ENCODE measurements at places on chromosomes 12 and 14.

GRCh38 chr14:68730811-68731425 is 61.9 kb downstream of the ZFP36L1 start:
- DNase-seq, result no peak

- no peak for DNase-seq
These were observed 9.0 kb downstream of the RCOR1 start for GRCh38 chr14:102601378-102601925.

DNA sequence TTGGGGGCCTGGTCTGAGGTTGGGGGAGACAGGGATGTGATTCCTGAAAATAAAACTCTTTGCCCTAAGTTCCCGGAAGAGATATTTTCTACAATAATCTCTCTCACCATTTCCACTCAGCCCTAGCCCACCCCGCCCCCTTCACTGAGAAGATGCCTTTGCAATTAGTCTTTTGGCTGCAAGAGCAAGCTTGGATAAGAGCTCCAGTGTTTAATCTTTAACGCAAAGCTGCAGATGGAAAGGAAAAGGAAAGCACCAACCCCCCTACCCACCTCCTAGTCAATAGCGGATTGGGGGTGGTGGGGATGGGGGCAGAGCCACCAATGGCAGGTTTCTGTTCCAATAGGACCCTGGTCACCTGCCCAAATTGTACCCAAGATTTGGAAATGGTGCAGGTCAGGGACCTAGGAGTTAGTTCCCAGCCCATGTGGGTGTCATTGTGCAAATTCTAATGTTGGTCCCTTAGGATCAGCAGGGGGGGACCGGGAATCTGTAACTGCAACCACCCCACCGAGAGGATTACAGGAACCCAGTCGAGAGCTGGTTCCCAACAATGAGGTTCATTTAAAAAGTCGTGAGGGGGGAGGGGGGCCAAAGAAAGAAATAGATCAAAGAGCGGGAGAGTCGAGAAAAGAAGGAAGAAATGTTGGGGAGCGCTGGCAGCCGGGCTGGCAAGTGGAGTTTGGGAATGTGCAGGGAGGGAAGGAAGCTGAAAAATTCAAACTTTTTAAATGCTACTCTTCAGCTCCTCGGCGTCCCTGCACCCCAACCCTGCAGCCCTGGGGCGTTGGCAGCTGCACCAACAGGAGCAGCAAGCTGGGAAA is 1.6 kb downstream of the ZFP36L1 start:
- DNase-seq, result no peak

GRCh38 chr14:104894331-104895206 is 29.5 kb downstream of the CEP170B start:
- no peak for DNase-seq

DNA sequence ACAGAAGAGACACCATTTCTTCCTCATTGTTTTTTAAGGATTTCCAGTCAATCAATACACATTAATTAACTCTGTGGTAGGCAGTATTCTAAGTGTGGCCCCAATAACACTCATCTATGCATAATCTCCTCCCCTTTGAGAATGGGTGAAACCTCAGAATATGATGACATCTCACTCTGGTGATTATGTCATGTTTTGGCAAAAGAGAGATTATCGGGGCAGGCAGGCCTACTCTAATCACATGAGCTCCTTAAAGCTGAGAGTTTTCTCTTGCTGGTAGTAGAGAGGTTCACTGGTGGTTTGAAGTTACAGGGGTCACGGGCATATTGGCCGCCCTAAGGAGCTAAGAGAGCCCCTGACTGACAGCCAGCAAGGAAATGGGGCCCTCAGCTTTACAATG is 7.1 kb upstream of the LGMN start:
- no peak for DNase-seq

DNA sequence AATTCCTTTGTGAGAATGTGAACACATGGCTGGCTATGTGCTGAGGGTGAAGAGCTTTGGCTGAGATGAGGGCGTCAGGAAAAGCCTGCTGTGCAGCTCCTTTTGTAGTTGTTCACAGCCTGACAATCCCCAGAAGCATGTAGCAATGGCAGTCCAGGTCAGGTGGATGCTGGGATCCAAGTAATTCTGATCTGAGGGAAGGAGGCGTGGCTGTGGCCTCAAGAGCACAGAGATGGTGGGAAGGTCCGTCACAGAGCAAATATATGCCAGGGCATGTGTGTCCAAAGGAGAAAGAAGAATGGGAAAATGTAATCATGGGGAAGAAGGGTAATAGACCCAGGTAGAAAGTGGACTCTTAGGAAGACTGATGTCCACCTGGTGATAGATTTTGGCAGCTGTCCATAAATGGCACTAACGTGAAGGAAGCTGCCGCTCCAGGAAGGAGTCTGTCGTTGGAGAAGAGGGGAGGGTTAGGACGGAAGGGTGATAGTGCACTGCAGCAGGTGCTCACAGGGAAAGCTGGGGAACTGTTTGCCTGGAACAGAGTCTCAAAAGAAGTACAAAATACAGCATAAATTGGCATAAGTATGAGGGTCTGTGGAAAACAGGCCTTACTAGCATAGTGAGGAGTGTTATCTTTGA is 13.8 kb downstream of the MGST1 start:
- no peak for DNase-seq

- DNase-seq, result no peak
These were observed 127.7 kb downstream of the TMEM30B start for GRCh38 chr14:61153431-61153830.

GRCh38 chr12:89551747-89552146 is 25.9 kb upstream of the POC1B start:
- DNase-seq, result no peak

DNA sequence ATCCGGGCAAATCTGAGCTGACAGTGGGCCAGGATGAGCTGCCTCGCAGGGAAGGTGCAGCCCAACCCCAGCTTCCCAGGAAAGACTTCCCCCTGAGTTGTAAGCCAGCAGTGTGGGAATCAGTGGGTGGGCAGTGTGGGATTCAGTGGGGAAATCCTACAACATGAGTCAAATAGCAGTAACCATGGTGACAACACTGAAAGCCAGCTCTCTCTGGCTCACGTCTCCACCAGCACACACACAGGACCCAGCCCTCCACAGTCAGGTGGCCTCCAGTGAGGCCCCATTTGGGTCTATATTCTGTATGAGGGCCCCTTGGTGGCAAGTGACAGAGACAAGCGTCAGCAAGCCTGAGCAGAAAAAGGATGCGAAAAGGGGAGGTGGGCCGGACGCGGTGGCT is 6.0 kb upstream of the LGALS3 start:
- DNase-seq, result no peak

GRCh38 chr14:77903937-77904617 is 104.2 kb downstream of the ADCK1 start:
- DNase-seq, result no peak

GRCh38 chr12:45351921-45352670 is 136.2 kb downstream of the ANO6 start:
- no peak for DNase-seq

- peak; percentile 27 for DNase-seq
These were observed 354.3 kb downstream of the CEP128 start for GRCh38 chr14:80587096-80587724.

DNA sequence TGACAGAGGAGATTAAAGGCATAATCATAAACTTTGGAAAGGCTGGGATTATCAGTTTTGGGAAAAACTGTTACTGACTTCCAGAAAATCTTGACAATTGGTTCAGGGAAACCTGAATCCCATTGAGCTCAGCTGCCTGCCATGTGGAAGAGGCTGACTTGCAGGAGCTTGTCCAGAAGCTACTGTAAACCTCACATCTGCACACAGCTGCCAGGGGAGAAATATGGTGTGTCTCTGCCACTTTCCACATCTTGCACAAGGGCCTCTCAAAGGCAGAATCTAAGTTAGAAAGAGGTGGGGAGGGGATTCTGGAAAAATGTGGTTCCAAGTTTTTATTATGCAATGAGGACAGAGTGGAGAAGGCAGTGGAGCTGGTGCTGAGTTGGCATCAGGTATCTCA is 8.7 kb upstream of the BHLHE41 start:
- no peak for DNase-seq

- DNase-seq, result peak; percentile 30
These were observed 18.7 kb downstream of the RCOR1 start for GRCh38 chr14:102610968-102611811.

DNA sequence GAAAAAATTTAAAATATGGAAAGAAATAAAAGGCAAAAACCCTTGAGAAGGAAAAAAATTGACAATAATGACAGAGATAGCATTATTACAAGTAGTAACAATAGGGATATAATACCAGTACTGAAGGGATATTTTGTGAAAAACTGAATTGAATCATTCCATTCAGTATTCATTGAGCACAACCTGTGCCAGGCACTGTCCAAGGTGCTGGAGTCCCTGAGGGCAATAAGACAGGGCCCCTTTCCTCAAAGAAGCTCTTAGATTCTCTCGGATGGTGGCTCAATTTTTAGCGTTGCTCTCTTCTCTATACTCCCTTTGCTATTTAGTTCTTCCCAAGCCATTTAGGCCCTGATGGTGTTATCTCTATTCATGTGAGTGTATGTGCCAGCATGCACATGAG is 34.3 kb upstream of the GAS2L3 start:
- peak; percentile 18 for DNase-seq

DNA sequence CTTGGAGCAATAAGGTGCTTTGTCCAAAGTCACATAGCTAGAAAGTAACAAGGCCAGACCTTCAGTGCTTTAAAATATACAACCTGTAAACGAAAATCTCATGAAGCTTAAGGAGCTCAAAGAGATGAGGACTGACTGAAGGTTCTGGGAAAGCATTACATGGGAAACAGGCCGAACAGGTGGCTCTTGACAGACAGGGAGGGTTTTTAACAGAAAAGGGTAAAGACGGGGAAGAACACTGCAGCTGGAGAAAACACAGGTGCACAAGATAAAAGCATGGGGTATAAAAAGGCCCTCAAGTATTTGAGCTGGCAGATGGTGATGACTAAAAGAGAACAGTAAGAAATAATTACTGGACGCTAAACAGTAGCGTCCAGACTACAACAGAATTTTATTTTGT is 257.2 kb downstream of the NELL2 start:
- DNase-seq, result no peak

- DNase-seq, result no peak
These were observed 47.1 kb upstream of the MTERF2 start for GRCh38 chr12:107033758-107034739.

DNA sequence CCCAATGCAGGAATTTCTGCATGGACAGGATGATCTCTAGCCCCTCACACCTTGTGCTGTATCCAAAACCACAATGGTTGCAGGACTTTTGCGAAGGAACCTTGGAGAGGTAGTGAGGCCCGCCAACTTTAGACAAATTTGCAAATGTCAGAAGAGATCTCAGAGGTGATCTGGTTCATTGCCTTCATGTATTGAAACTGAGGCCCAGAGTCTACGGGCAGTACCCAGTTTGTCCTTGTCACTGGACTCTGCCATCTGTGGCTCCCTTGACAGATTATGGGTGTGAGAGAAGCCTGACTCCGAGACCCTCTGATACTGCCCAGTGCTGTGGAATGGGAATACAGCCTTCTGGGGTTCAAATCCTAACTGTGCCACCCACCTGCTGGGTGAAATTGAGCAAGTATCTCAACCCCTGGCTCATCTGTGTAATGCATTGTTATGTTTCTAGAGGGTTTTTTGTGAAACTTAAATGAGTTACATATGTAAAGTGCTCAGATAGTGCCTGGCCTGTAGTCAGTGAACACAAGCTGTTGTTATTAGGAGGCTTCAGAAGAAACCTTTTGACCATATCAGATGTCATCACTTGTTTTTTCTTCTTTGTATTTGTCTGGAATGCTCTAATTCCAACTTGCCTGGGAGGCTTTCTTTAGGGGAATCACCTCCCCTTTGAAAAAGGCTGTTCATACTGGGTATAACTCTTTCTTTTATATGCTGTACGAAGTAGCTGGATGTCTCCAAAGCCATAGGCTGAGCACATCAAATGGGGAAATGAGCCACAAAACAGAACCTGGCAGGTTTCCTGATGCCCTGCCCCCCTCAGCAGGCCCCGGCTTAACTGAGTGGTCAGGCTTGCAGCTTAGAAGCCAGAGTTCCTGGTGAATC is 71.4 kb upstream of the SRSF5 start:
- DNase-seq, result no peak

DNA sequence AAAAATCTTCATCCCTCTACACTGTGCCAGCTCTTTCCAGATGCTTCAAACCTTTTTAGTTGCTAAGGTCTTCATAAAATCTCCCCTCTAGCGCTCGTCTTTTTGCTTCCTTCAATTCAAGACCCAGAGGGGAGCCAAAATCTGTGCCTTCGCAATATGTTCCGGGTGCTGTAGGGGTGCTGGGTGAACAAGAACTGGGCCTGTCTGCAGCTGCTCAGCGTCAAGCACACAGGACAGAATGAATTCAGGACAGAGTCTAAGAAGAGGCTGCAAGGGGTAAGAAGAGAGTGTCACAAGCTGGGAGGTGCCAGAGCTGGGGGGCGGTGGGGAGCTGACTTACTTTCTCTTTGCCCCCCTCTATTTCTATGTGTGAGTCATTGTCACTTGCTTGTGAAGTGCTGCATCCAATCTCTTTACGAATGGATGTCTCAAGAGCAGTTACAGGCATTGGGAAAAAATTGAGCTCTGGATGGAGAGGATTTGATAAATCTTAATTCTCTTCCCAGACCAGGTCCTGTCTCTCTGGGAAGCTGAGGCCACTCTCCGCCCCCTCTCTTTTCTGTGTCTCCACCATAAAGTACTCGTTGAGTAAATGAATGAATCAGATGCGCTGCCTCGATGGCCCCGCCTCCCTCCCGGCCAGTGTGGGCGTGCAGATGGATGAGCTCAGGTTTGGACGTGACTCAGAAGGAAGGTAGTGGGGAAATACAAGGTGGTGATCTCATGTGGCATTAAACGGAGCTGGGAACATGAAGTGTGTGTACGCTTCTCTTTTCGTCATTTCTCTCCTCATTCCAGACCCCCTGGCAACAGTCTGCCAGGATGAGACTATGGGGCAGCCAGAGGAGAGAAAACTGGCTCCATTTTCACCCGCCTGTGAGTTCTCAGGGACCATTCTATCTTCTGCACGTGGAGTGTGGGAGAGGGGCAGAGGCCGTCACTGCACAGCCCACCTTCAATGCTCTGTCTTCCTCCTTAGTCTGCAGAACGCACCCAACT is 91.3 kb downstream of the TSPAN9 start:
- no peak for DNase-seq

GRCh38 chr14:21334202-21334906 is 49.5 kb downstream of the SUPT16H start:
- DNase-seq, result no peak
